ENCODE measurements at places on chromosomes 12 and 14.

GRCh38 chr12:123058481-123058880 lies 78.0 kb downstream of the ARL6IP4 start:
- no peak for DNase-seq

- no peak for DNase-seq
Observed at GRCh38 chr12:25388183-25388582, 137.5 kb upstream of the KRAS start.

DNA sequence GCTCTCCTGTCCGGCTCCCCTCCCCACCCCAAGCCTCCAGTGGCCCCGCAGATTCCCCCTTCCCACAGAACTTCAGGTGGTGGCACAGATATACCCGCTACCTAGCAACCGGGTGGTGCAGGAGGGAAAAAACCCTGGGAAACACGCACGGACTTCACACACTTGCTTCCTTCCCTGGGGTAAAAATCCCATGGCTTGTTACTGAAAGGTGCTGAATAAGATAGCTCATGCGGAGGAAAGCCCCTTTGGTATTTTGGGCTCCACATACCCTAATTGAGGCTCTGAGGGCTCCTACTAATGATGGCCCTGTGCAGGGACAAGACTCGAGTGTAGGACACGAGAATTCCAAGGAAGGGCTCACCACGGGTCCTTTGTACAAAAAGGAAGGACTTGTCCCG lies 869 bp upstream of the RIMBP2 start:
- no peak for DNase-seq

DNA sequence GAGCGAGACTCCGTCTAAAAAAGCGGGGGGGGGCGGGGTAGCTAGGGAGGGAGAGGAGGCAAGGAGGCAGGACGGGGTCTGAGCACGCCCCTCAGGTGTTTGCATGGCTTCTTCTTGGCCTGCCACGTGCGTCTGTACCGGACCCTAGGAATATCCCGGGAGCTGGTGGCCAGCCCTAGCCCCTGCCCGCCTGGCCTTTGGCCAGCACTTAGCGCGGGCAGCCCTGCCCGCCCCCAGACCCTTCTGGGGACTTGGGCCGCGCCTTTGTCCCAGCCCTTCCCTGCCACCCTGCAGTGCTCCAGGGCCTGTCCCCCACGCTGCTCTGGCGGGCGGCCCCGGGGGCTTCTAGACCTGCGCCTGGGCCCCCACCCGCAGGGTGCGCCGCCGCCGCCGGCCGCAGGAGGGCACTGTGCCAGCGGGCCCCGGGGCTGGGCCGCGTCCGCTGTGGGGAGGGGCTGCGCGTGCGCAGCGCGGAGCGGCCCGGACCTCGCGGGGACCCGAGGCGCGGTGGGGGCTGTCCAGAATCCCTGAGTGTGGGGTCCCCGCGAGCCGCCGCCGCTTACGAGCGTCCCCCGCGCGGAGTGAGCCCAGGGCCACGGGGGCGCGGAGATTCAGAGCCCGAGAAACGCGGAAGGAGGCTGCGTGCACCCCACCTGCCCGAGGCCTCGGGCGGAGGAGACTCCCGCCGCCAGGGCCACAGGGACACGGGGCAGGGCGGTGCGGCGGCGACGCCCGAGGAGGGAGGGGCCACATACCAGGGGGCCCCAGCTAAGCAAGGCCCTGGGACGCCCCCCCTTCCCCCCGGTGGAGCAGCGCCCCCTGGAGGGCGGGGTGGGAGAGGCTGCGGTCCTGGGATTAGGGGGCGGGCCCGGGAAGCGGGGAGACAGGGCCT lies 21.0 kb downstream of the SLC25A29 start:
- DNase-seq: no peak

DNA sequence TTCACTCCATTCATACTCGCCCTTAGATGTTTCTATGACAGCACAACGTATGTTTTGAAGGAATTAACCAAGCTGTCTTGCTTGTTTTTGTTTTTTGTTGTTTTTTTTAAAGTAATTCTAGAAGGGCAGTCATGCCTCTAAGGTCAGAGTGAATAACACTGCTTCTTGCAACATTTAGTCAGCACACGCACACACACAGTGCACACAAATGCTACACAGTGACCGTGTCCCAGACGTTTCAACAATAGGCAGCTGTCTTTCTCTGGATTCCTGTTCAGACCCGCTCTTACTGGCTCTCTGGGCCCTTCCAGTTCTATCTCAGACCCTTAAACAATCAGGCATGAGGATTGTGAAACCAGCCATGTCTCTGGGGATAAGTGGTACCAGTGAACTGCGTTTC lies 351.0 kb upstream of the FKBP4 start:
- no peak for DNase-seq

DNA sequence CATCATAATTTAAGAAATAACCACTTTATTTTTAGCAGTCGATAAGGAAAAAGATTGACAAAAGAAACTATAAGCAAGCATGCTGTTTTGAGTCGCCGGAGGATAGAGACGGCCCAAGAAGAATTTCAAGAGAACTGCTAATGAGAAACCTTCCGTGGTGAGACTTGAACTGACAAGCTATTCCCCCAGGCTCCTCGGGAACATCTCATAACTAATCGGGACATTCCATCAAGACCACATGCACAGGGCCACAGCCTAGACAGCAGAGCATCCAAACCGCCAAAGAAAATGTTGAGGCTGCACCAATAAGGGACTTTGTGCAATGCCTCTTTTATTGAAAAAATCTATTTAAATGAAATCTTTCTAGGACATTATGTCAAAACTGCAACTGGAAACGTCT lies 51.0 kb downstream of the YEATS4 start:
- DNase-seq: no peak

DNA sequence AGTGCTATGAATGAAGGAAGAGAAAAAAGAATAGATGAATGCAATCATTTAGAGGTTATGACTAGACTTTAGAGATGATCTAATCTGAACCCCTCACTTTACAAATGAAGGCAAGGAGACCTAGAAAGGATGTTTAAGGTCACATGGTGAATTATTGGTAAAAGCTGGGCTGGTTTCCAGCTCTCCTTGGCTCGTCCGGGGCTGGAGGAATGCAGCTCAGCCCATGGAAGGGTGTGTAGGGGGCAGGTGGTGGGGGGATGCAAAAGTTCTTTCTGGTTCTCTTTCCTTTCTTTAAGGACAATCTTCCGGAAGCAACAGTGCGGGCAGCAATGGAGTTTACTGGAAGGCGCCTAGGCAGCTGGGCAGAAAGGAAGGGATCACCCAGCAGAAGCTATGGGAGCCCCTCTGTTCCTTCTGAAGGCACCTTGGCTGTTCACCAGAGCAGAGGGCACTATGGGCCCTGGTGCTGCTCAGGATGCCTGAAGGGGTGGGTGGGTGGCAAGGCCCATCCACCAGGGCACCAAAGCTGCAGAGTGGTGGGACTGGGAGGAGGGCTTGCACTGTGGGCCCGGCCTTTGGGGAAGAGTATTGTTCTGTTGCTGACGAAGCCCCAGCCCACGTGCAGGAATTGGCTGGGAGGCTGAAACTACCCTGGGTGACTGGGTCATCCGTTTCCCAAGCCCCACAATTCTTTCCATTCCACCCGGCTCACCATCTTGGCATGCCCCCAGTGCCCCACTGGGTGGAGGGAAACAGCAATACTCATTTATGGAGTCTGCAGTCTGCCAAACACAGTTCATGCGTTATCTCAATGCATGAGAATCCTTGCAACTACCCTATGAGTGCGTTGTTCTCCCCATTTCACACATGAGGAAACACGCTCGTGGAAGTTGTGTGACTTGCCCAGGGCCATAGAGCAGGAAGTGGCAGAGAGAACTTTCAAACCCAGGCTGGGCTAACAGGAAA lies 78.2 kb downstream of the IRF2BPL start:
- DNase-seq: no peak

DNA sequence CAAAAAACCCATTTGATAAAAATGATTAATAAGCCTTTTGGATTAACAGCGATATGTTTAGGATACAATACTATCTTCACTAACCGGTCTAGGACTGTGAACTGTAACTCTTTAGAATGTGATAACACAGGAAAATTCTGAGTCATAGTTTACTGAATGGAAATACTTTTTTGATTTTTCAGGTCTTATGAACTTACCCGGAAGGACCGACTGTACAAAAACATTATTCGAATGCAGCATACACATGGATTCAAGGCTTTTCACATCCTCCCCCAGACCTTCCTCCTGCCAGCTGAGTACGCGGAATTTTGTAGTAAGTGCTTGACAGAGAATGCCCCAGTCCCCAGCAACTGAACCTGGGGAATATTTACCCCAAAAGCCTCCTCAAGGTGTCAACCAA lies 29.0 kb downstream of the TTLL5 start:
- no peak for DNase-seq

GRCh38 chr14:34106310-34106709 lies 155.4 kb upstream of the EGLN3 start:
- no peak for DNase-seq

DNA sequence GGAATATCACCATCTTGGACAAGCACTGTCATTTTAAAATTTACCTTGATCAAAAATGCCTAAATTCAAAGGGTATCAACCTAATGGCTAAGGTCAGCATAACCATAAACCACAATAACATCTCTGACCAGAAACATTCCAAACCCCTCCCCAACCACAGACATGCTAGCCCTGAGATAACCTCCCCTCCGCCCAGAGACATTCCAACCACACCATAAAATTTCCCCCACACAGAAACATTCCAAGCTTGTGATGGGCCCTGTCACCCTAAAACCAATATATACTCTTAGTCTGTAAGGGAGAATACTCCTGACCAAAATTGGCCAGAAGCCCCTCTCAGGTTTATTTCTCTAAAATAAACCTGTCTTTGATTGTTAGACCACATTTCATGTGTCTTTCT lies 17.7 kb downstream of the EPYC start:
- no peak for DNase-seq

- DNase-seq: no peak
Observed at GRCh38 chr14:89773644-89774316, 180.8 kb downstream of the EFCAB11 start.

- no peak for DNase-seq
Observed at GRCh38 chr12:107328442-107329133, 235.2 kb upstream of the CRY1 start.

- DNase-seq: no peak
Observed at GRCh38 chr12:79524507-79525148, 166.1 kb downstream of the PAWR start.

- DNase-seq: no peak
Observed at GRCh38 chr14:22375321-22375930, 213.6 kb downstream of the DAD1 start.

GRCh38 chr12:103139876-103140275 lies 182.4 kb downstream of the ASCL1 start:
- DNase-seq: no peak

DNA sequence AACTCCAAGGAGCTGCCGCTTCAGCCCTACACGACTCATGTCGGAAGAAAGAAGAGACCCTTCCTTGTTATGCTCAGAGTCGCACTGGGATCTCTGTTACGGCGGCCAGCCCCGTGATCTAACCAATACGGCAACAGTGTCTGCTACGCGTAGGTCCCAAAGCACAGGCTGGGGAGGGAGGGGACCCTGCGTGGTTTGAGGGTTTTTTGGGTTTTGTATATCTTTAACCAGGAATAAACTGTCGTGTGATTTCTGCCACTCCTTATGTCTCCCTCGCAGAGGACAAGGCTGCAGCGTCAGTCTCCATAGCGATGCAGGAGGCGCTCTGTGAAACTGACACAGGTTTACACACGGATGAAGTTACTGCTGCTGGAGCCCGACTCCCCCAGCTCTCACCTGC lies 60.0 kb upstream of the DIO3 start:
- no peak for DNase-seq

DNA sequence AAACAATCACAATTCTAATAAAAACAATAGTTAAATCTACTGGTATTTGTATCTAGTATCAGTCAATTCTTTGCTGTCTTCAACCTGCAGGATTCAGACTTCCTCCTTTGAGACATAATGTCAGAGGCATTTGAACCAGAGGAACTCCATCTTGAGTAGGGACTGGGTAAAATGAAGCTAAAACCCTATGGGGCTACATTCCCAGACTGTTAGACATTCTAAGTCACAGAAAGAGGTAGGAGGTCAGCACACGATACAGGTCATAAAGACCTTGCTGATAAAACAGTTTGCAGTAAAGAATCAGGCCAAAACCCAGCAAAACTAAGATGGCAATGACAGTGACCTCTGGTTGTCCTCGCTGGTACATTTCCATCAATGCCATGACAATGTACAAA lies 48.2 kb upstream of the MAP3K9 start:
- DNase-seq: no peak

DNA sequence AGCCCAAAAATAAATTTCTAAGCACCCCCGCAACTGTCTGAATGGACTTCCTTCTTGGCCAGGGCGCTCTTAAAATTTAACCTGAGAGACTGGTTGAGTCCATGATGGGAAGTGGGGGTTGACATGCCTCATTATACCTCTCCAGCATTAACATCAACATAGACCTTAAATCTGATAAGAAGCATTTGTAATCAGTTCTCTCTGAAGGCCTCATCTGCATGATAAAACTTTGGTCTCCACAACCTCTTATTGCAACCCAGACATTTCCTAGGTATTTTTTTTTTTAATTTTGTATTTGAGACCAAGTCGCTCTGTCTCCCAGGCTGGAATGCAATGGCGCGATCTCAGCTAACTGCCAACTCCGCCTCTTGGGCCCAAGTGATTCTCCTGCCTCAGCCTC lies 10.4 kb upstream of the SLC8B1 start:
- no peak for DNase-seq

- no peak for DNase-seq
Observed at GRCh38 chr12:30691122-30691879, 4.4 kb downstream of the IPO8 start.

GRCh38 chr14:68951035-68951797 lies 27.9 kb downstream of the ACTN1 start:
- DNase-seq: no peak

DNA sequence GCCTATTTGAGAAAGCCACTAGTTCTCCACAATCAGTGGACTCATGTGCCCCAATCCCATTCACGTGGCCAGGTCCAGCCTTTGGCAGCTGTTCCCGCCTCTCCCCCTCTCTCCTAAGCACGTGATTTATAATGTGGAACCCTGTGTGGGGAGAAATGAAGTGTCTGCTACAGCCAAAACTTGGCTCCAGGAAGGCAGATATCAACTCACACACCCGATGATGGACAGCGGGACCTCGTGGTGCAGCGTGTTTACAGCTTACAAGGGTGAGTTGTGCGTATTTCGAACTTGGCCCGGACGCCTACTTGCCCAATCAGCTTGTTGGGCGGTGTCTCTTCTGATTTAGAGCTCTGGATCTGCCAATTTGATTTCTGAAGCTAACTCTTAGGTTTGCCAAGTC lies 38.1 kb upstream of the FAM181A start:
- no peak for DNase-seq

DNA sequence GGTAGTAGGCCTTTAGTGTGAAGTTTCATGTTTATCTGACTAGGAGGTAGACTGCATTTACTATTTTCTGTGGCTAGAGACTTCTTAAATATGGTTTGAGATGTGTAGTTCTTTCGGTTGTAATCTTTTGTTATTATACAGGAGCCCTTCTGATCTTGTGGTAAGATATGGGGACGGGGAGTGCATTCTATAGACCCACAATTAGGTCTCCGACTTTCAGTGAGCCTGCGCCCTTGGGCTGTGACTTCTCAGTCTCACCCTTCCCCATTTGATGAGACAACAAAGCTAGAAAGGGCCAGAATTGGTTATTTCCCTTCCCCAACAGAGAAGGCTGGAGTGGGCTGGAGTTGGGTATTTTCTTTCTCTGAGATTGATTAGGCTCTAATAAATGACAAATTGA lies 130.0 kb downstream of the MSRB3 start:
- DNase-seq: no peak

- no peak for DNase-seq
Observed at GRCh38 chr12:52207895-52208294, 16.1 kb upstream of the KRT80 start.

GRCh38 chr12:46945591-46945990 lies 119.8 kb upstream of the SLC38A4 start:
- no peak for DNase-seq

- no peak for DNase-seq
Observed at GRCh38 chr12:3792623-3793288, 39.8 kb upstream of the CRACR2A start.

- no peak for DNase-seq
Observed at GRCh38 chr12:67981287-67982162, 7.7 kb upstream of the IFNG-AS1 start.

Data from occipital lobe (tissue), 3 donors.